EH (cell line): ENCODE measurements at places on chromosomes 11 and 22.

DNA sequence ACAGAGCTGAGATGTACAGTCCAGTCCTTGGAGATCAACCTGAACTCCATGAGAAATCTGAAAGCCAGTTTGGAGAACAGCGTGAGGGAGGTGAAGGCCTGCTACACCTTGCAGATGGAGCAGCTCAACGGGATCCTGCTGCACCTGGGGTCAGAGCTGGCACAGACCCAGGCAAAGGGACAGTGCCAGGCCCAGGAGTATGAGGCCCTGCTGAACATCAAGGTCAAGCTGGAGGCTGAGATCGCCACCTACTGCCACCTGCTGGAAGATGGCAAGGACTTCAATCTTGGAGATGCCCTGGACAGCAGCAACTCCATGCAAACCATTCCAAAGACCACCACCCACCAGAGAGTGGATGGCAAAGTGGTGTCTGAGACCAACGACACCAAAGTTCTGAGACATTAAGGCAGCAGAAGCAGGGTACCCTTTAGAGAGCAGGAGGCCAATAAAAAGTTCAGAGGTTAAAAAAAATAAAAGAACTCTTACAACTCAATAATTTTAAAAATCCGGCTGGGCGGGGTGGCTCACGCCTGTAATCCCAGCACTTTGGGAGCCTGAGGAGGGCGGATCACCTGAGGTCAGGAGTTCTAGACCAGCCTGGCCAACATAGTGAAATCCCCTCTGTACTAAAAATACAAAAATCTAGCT lies 69.9 kb upstream of the RTL6 start:
- DNase-seq: peak; percentile 65

DNA sequence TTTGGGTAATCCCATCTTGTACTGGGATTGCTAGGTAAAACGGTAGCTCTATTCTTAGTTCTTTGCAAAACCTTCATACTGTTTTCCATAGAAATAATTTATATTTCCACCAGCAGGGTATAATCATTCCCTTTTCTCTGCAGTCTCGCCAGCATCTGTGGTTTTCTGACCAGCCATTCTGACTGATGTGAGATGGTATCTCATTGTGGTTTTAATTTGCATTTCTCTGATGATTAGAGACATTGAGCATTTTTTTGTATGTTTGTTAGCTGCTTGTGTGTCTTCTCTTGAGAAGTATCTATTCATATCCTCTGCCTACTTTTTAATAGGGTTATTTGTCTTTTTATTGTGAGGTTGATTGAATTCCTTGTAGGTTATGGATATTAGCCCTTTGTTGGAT lies 220.9 kb downstream of the PGR start:
- DNase-seq: peak; percentile 83

- DNase-seq: peak; percentile 91
These were observed 2.0 kb downstream of the MRGPRF start for GRCh38 chr11:69010964-69011623.

- DNase-seq: peak; percentile 36
These were observed 169.1 kb downstream of the CADM1 start for GRCh38 chr11:115334932-115335788.

- no peak for DNase-seq
These were observed 35.5 kb upstream of the RASSF10 start for GRCh38 chr11:12973528-12974181.

GRCh38 chr11:95725196-95725595 lies 64.4 kb downstream of the FAM76B start:
- no peak for DNase-seq

DNA sequence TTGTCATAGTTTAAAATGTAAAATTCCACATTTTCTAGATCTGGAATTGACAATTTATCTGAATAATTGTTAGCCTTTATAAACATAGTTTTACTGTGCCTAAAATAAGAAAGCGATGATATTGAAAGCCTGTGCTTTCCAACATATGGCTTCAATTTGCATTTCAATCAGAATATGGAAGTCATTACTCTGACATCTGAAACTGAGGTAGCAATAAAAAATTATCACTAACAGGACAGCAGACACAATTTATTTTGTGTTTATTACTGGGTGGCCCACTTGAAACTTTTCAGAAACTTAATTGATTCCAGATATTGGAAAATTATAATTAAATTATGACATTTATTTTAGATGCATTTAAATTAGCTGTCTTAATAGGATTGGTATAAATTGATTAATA lies 78.5 kb downstream of the TMEM135 start:
- DNase-seq: peak; percentile 4

DNA sequence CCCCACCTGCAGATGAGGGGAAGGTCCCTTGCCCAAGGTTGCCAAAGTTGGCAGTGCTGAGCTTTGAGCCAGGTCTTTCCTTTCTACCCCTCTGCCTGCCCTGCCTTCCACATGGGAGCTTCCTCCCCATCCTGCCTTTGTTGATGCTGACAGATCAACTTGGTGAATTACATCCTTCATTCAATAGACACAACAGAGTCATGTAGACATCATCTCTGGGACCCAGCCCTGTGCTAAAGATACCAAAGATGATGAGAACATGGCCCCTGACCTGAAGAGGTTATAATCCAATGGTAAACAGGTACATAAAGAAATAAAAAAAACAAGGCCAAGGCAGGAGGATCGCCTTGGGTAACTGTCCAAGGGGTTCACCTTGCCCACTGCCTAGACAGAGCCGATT lies 42.4 kb upstream of the MAPK1 start:
- DNase-seq: no peak

- DNase-seq: no peak
These were observed 643.4 kb downstream of the JRKL start for GRCh38 chr11:97033178-97033577.

DNA sequence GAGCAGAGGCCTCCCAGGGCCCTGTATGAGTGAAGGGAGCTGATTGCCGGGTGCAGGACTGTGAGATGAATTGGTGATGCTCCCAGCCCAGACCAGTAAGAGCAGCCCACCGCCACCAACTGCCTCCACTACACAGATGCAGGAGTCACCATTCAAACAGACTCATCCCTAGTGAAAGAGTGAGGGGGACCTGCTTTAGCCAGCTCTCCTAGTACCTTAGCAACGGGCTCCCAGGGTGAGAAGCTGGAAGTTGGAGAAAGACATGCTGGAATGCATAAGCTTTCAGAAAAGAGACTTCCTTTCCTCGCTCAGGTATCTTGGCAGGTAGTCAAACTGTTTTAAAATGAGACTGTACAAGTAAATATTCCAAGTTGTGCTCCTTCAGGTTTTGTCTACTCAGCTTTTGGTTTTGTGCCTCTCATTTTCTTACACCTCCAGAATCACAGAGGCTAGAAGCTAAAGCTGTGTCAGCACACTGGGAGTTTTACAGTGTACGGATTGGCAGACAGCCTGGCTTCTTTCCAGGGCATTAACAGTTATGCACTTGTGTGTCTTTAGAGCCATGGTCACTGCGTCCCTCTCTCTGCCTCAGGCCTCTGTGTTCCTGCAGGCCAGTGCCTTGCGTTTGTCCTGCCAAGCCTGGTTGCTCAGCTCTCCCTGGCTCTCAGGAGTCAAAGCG lies 146.2 kb downstream of the ATXN10 start:
- peak; percentile 19 for DNase-seq

DNA sequence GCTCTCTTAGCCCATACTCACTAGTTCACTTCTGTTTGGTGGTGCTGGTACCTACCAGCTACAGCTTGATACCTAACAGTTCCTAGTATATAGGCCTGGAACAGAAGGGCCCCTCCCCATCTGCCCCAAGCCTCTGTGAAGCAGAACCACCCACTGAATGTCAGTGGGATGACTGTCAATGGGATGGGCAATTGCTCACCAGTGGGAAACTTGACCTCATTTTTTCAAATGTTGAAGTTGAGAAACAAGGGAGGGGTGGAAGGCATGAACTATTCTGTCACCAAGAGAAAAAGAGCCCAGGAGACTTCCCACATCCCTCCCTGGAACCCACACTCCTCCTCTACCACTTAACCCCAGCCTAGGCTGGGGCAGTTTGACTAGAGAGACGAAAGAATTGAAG lies at the start of gene NLRP10:
Gene NLRP10 (minus strand): TSS at position 62 of the 400 bp plus-strand sequence. CDS start 1,952 bp downstream, outside the sequence.
- peak; percentile 94 for DNase-seq

DNA sequence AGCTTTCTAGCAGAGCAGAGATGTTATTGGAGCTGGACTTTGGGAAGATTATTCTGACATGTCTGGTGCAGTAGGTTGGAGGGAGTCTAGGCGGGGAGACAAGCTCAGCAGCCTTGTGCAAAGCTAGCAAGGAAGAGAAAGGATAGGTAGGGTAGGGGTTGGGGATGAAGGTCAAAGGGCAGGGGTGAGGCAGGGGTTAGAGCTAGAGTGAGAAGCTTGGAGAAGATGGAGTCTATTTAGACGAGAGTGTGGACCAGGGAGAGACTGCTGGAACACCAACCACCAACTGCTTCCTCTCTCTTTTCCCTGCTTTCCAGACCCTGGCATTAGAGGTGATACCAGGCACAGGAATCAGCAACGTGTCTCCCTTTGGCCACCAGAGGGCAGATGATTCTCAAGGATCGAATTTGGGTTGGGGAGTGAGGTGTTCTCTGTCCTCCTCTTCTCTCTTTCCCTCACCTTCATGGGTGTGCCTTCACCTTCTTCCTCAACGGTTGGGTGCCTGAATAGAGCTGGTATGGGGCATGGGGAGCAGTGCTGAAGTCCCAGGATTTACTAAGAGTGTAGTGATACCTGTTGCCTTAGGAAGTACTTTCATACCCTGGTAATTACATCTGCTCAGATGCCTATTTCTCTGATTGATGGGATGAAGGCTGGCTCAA lies 1.8 kb upstream of the MARK2 start:
- peak; percentile 77 for DNase-seq

GRCh38 chr11:75320046-75320618 lies 31.3 kb downstream of the ARRB1 start:
- no peak for DNase-seq

DNA sequence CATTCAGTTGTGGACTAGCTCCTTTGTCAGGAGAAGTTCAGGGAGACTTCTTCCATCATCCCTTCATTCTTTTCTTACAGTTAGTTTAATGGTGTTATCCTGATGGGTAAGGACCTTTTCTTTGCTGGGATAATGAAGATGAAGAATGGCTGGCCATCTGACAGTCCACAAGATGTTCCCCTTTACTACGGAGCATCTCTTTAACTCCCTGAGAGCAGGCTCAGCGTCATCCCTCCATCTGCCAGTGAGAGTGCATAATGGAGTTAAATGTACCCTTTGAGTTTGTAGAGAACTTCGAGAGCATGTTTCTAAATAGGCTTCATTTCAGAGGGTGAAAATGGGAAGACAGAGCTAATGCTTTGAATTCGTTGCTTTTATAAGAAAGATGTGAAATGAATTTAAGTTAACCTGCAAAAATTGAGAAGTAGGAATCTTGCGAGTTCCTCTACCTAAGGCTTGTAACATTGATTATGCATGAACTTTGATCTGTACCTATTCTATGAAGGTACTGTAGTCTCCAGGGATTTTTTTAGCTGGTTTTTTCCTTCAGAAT lies 1.7 kb downstream of the EP300 start:
- DNase-seq: peak; percentile 61

GRCh38 chr11:58564231-58564630 lies 11.4 kb downstream of the LPXN start:
- DNase-seq: no peak

DNA sequence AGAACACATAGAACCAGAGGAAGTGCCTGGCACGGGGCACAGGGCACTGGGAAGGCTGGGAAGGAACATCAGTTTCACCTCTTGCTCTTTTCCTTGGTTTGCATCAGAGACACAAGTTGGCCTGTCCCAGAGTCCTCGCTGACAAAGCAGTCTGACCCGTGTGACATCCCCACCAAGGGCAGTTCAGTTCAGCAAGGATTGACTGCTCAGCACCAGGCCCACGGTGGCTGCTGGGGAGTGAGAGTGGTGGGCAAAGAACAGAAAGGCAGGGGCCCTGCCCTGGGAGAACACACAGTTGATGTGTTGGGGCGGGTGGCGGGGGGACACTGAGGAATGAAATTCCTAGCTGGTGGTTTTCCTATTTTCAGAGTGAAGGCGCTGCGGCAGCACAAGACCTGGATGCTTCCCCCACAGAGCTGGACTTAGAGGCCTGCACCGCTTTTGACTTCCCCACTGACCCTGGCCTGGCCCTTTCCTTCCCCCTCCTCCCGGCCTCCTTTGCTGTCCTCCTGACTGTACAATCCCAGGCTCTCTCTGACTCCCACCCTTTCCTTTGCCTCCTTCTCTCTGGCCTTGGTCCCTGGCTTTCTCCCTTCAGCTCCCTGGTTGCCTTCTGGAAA lies 2.2 kb upstream of the TMPRSS13 start:
- DNase-seq: no peak

GRCh38 chr11:76663486-76663810 lies 7.1 kb downstream of the LRRC32 start:
- DNase-seq: no peak

DNA sequence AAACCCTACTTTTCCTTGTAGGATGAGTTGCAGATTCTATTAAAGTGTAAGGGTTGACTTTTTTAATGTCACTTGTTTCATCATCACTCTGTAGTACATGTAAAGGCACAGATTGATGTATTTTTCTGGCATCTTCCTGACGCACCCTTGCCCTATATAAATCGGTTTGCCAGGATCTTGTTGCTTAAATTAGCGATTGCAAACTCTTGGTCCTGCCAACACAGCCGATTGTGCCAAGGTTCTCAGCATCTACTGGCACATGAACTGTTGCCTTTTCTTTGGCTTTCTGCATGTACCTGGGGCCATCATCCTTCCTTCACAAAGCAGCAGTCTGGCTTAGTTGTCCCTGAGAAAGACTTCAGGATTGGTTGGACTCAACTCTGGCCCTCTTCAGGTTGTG lies 7.5 kb upstream of the LIN7C start:
- DNase-seq: no peak
